ENCODE measurements at places on chromosomes 2 and 18.

DNA sequence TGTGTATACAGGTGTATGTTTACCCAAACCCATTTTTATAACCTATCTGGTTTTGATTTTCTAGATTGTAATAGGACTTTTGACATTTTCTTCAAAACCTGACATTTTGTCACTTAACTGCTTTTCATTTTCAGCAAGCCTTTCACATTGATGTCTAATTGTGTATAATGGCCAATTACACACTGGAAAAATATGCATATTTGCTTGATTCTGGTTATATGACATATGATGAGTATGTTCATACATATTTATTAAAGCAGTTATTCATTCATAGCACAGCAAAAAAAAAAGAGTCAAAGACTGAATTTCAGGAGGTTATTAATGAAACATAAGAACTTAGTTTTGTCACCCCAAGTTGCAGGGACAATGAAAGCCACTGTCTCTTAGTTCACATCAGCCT lies 307.7 kb upstream of the TNP1 start:
- peak; percentile 18 for DNase-seq

- DNase-seq, result no peak
Measured at GRCh38 chr2:128298846-128299507, 19.7 kb downstream of the HS6ST1 start.

GRCh38 chr2:56732946-56733345 lies 549.2 kb downstream of the CCDC85A start:
- DNase-seq, result no peak

DNA sequence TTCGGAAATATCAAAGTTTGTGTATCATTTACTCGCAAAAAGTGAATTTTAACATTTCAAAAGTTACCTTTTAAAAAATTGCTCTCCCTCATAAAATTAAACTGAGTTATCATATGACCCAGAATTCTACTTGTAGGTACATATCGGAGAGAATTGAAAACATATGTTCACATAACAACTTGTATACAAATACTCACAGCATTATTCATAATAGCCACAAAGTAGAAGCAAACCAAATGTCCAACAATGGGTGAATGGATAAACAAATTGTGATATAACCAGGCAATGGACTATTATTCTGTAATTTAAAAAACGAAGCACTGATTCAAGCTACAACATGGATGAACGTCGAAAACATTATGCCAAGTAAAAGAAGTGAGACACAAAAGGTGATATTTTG lies 412.0 kb upstream of the TCF4 start:
- DNase-seq, result no peak

- DNase-seq, result no peak
Measured at GRCh38 chr2:119280680-119281079, 57.0 kb downstream of the STEAP3 start.

GRCh38 chr18:50832754-50833153 lies 12.9 kb upstream of the MRO start:
- DNase-seq, result no peak

DNA sequence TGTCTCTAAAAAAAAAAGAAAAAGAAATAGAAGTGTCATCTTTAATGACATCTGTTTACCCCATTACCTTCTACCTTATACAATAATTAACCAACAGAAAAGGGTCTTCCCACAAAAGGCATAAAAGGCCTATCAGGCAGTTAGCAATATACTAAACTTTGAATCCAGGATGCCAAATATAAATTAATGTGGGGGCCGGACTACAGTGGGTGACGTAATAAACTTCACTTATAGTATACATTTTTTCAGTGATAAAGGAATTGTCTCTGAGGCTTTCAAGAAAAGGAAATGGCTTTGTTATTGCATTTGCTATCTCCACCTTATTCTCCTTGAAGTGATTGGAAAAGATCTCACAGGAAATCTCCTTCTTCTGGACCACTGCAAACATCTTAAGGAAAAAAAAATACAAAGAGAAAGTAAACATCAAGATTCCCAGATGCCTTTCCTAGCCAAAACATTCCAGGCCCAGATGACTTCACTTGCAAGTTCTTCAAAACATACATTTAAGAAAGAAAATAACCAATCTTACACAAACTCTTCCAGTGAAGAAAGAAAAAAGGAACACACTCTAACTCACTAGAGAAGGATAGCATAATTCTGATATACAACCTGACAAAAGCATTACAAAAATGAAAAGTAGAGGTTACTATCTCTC lies 126.2 kb upstream of the CAB39 start:
- DNase-seq, result no peak

GRCh38 chr18:33814546-33814945 lies 236.5 kb downstream of the ASXL3 start:
- no peak for DNase-seq

DNA sequence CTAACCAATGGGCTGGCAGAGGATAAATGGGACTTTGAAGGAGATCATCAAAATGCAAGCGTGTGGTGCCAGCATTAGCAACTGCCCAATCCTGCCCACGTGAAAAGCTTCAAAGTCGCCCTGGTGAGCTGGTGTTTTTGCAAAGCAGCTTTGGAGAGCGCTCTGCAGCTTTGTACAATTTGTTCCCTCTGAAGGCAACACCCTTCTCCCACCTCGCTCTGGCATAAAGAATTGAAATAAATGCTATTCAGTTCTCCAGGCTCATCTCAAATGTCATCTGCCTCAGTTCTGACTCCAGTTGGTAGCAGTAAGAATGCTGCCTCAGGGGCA lies 3.5 kb downstream of the COPS9 start:
- no peak for DNase-seq

DNA sequence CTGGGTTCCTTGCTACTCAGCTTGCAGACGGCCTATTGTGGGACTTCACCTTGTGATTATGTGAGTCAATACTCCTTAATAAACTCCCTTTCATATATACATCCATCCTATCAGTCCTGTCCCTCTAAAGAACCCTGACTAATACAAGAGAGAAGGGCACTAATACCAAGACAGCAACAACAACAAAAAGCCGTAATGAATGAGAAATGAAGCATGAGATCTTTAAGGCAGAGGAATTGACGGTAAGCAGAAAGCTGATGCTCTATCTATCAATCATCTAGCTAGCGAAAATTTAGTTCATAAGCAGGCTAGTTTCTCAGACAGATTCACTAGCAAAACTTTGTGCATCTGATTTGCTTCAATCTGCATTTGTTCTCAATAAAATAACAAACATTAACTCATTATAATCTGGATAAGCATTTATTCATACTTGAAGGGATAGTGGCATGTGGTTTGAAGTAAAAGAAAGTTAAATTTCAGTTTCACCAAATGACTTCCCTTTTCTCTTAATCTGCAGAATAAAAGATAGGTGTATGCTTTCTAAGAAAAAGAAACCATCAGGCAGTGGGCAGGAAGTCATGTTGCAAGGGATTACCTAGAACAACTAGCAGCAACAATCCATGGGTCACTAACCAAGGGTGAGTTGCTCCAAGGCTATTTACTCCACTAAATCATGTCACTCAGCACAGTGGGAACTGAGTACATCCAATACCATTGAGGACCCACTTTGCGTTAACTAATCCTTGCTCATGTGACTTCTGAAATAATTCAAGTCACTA lies 376.5 kb downstream of the TMEM182 start:
- DNase-seq, result no peak

Measured in epithelial cell of esophagus (primary cell).